ENCODE measurements at places on chromosomes 6 and 20. TPM values are rescaled to one million over a fixed set of nuclear protein-coding genes. Genes with fewer than 3 reads are reported as not detected.

DNA sequence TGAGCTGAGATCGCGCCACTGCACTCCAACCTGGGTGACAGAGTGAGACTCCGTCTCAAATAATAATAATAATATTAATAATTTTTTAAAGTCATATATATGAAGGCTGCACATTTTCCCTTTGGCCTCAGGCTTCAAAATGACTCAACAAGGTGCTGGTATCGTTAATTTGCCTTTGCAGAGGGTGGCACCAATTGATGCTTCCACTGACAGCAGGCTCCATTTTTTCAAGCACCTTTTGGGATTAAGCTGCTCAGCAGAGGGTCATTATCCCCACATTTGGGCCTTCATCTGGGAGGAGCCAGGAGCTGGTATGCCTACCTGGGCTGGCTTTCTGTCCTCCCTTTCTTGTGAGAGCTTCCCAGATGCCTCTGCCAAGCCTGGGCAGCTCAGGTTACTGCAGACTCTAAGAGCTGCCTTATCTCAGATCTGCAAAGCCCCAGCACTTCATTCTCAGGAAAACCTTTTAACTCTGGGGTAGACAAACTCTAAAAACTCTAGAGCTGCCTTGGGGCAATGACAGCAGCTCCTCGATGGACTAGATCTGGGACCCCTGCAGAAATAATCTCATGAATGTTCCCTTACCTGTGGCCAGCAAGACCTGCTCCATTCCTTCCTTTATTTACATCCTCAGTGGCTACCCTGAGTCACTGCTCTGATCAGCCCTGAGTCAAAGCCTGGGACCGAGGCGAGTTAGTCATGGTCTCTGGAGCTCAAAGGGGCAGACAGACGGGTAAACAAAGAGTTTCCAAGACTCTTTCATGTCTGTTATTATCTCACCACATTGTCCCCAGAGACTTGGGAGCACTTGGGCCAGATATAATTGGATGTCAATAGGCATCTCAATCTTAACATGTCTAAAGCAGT lies 80.0 kb upstream of the EYA2 start:
- peak; percentile 96 for DNase-seq

DNA sequence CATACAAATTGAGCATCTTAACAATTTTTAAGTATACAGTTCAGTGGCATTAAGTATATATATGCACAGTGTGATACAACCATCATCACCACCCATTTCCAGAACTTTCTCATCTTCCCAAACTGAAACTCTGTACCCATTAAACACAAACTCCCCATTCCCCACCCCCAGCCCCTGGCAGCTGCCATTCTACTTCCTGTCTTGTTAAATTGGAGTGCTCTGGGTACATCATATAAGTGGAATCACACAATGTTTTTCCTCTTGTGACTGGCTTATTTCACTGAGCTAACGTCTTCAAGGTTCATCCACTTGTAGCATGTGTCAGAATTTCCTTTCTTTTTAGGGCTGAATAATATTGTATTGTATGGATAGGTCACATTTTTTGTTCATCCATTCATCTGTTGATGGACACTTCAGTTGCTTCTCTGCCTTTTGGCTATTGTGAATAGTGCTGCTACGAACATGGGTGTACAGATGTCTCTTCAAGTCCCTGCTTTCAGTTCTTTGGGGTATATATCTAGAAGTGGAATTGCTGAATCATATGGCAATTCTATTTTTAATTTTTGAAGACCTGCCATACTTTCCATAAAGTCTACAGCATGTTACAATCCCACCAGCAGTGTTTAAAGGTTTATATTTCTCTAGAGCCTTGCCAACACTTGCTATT lies 19.6 kb upstream of the RREB1 start:
- no peak for DNase-seq

DNA sequence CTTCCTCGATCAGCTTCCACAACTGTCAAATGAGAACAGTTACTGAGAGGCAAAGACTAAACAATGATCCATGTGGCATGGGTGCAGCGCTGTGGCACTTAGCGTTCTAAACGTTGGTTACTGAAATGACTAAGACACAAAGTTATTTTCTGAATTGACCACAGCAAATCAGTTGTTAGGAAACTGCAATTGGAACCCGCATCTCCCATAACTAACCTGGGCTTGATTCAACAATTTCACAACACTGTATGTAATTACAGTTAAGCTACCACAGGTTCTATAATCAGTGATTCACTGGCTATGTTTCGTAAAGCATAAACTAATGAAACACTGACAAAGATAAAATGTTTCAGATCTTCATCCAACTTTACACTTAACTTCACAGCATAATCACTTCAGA lies 12.5 kb downstream of the WDR27 start:
- peak; percentile 83 for DNase-seq

DNA sequence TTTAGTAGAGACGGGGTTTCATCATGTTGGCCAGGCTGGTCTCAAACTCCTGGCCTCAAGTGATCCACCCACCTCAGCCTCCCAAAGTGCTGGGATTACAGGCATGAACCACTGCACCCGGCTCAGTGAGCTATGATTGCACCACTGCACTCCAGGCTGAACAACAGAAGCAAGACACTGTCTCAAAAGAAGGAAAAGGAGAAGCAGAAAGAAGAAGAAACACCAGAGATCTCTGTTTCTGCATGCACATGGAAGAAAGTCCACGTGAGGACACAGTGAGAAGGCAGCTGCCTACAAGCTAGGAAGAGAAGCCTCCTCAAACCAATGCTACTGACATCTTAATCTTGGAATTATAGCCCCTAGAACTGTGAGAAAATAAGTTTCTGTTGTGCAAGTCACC lies 16.0 kb downstream of the ECT2L start:
- no peak for DNase-seq

GRCh38 chr6:139429580-139430145 lies 55.2 kb upstream of the CITED2 start:
- no peak for DNase-seq

DNA sequence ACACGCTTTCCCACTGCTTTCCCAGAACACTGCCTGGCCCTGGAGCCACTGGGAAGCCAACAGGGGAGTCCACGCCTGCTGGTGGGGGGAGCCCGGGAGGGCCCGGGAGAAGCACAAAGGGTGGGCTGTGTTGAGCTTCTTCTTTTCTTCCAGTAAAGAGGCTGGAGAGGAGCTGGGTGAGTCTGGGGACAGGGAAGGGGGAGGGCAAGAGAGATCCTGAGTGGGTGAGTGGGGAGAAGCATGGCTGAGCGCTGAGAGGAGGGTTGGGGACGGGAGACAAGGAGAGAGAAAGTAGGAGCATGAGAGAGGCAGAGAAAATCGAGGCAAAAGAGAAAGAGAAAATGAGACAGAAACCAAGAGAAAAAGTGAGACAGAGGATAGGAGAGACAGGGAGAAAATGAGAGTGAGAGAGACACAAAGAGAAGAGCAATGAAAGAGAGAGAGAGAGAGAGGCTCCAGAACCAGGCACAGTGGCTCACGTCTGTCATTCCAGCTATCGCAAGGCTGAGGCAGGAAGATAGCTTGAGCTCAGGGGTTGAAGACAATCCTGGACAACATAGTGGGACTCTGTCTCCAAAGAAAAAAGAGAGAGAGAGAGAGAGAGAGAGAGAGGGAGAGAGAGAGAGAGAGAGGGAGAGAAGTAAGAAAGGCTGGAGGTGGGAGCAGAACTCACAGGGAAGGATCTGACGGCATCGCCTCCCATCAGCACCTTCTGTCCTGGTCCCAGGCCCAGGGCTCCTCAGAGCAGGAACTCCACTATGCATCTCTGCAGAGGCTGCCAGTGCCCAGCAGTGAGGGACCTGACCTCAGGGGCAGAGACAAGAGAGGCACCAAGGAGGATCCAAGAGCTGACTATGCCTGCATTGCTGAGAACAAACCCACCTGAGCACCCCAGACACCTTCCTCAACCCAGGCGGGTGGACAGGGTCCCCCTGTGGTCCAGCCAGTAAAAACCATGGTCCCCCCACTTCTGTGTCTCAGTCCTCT lies 2.0 kb downstream of the LST1 start:
- no peak for DNase-seq

GRCh38 chr6:125041740-125042459 lies 79.7 kb downstream of the RNF217 start:
- peak; percentile 95 for DNase-seq

DNA sequence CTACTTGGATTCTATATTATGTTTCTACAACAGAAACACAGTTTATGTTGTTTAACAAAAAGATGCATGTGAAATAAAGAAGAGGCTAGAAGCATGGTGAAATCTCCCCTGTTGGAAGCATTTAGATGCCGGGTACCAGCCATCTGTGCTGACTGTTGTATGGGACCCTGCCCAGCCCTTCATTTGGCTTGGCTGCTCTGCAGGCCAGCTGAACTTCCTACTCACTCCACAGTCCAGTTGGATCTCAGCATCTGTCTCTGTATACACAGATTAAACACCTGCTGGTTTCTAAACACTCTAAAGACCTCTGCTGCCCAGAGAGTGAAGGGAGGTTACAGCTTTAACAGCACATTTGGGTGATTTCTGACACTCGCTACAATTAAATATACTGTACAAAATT lies 228.3 kb downstream of the SLC35F1 start:
- DNase-seq = no peak

- peak; percentile 99 for DNase-seq
Measured at GRCh38 chr6:12474167-12475140, 184.3 kb downstream of the EDN1 start.

DNA sequence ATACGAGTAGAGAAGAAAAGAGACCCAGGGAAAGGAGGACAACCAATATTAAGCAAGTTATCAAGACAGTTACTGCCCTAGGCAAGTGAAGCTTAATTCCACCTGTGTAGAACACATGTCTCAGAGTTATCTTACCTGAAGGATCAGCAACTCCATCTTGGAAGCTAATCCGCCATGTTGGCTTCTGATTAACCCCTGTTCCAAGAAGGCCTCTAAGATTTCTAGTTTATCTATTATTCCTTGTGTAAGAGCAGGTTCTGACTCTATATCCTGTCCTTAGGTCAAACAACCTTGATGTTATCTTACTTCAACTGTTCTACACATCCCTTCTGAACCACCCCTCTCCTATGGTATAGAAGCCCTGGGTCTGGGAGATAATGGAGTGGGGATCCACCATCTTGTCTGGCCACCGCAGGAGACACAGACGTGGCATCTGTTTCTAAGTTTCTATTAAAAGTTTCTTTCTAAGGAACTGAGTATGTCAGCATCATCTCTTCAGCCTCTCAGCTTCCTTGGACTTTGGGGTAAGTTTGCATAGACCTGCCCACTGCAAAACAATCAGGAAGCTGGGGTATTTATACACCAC lies 27.7 kb upstream of the PTPN1 start:
- no peak for DNase-seq

DNA sequence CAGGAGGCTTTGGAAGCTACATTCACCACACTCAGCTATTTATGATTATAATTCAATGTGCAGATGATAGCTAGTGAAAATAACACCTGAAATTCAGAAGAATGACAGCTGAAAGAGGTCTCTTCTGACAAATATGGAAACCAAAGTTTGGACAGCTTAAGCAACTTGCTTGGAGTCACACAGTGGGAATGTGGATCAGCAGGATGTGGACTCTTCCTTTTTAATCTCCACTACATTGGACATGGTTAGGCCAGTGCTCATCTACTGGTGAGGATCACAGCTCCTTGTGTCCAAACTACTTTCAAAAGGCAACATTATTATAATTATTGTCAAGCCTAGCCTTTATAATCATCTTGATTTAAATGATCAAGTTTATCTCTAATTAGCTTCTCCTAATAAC lies 10.4 kb downstream of the TRAPPC3L start:
- peak; percentile 72 for DNase-seq

DNA sequence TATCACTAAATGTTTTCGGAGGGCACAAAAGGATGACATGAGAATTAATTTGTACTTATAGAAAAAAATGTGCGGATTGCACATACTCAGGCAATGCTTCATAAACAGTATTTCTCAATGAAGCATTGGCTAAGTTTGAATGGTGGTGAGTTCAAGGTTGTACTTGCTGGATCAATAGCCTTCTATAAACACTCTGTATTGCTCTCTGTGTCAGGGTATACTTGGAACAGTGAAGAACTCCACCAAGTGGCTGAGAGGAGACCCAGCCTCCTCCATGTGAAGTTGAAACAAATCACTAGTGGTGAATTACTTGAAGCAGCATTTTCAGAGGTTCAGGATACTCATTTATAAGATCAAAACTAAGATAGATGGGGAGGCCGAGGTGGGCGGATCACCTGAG lies 360.6 kb downstream of the RIMS1 start:
- no peak for DNase-seq

DNA sequence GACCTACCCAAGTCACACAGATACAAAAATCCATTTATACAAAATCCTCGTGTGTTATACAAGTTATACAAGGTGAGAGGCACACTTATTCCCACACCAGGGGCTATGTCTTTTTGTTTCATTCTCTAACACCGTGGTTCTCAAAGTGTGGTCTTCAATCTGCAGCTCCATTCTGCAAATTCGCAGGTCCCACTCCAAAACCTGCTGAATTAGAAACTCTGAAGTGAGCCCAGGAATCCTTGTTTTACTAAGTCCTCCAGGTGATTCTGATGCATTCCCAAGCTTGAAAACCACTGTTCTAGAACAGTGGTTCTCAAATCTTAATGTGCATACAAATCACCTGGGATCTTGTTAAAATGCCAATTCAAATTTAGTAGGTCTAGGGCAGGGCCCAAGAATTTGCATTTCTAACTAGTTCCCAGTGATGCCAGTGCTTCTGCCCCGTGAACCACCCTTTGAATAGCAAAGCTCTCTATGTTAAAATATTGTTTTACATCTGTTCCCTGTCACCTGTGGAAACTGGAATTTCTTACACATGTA lies 35.1 kb downstream of the LRFN2 start:
- no peak for DNase-seq

- DNase-seq = no peak
Measured at GRCh38 chr6:14125346-14125745, 7.8 kb downstream of the CD83 start.

- no peak for DNase-seq
Measured at GRCh38 chr20:36720510-36720909, 25.4 kb downstream of the NDRG3 start.

- no peak for DNase-seq
Measured at GRCh38 chr20:19991308-19991707, 25.9 kb upstream of the NAA20 start.

DNA sequence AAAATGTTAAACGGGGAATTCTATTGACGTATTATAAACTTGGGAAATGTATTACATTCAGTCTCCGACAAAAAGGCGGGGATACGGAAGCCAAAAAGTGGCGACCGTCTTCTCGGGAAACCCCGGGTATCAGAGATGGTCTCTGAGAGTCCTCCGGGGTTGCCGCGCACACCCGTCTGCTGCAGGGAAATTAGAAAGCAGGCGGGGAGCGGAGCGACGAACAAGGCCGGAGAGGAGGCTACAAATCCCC lies 1.5 kb downstream of the SALL4 start:
- DNase-seq = no peak

DNA sequence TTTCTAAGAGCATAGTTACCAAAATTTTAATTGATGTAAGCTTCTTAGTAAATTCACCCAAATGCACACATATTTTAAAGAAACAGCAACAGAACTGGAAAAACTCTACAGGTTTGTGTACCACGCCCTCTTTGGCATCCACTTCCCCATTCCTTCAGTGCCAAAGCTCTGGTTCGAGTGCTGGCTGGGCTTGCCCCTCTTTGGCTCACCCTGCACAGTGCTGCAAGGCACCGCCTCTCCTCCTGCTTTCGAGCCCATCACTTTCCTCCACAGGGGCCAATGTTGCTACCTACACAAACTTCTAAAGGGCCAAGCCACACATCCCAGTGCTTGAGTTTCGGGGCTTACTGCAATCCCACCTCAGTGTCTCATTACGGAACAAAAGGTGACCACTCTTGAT lies 9.6 kb downstream of the LRP11 start:
- DNase-seq = peak; percentile 80

Gene NHLRC1
- total RNA-seq = 1.8 TPM

Gene RAB23
- 27.7 TPM for total RNA-seq

Gene DYNLT2
- 1.1 TPM for total RNA-seq

Gene HLA-DQA2
- total RNA-seq = not detected

Gene GDAP1L1
- total RNA-seq = not detected

Gene OR2H1
- not detected for total RNA-seq

Gene PNPLA1
- total RNA-seq = 0.26 TPM

All from bronchial epithelial cell (primary cell).